ENCODE measurements at places on chromosomes 16 and 17.
A peak's percentile ranks its signal among the peaks of the same experiment; 100 is the strongest.

GRCh38 chr17:64296246-64296645, 33.2 kb upstream of the TEX2 start:
- no peak for DNase-seq

- no peak for DNase-seq
These were observed 578 bp downstream of the RAC3 start for GRCh38 chr17:82031885-82032627.

DNA sequence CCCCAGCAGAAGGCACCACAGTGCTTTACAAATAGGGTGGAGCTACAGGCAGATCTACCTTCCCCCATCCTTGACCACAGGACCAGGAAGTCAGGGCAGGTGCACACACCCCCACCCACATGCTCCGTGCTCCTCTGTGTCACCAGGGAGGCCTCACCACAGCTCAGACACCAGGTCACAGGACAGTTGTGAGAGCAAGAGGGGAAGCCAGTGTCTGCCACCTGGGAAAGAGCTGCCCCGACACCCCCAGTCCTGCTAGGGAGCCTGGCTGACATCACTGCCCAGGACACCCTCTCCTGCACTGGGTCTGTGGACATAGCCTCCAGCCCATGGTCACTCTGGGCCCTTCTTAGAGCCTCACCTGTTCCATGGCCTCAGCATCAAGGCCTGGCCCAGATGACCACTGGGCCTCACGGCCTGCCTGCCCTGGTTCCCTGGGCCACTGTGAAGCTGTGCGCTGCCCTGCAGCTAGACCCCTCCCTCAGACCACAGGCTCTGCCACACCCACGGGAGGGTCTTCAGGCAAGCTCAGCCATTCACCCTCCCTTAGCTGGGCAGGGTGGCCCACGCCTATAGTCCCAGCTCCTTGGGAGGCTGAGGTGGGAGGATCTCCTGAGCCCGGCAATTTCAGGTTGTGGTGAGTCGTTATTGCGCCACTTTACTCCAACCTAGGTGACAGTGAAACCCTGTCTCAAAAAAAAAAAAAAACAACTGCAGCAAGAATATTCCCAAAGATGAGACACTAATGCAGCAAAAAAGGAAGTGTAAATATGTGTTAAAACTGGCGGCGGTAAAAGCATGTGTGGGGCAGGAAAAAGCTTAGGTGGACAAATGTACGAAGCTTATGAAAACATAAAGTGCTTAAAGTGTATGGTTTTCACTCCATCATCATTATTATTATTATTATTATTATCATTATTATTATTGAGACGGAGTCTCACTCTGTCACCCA, 14.2 kb downstream of the POLR3K start:
- no peak for DNase-seq

DNA sequence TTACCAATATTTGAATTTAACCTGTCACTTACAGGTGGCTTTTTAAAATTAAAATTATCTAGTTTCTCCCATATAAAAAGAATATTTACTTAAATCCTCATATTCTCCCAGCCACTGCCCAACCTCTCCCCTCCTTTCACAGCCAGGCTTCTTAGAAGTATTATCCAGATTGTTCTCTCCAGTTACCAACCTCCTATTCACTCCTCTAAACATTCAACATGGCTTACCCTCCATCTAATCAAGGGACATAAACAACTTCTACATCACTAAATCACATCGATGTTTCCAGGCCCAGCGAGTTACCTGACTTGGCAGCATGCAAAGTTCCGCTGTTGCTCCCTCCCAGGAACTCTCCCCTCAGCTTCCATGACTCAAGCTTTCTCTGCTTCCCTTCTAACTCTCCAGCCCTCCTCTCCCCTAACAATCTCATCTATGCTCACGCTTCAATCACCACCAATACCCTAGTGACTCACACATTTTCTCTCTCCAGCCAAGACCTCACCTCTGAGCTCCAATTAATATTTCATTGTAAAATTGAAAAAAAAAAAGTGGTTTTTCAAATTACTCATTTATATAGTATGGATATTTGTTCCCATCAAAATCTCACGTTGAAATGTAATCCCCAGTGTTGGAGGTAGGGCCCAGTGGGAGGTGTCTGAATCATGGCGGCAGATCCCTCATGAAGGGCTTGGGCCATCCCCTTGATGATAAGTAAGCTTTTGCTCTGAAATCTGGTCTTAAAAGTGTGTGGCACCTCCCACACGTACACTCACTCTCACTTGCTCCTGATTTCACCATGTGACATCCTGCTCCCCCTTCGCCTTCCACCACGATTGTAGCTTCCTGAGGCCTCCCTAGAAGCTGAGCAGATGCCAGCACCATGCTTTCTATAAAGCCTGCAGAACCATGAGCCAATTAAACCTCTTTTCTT, 88.5 kb downstream of the HELZ start:
- peak; percentile 33 for DNase-seq

GRCh38 chr16:27539120-27539519, 10.6 kb downstream of the GTF3C1 start:
- DNase-seq = no peak
